ENCODE measurements at places on chromosomes 4 and X. TPM values are rescaled to one million over a fixed set of nuclear protein-coding genes. Genes with fewer than 3 reads are reported as not detected.

DNA sequence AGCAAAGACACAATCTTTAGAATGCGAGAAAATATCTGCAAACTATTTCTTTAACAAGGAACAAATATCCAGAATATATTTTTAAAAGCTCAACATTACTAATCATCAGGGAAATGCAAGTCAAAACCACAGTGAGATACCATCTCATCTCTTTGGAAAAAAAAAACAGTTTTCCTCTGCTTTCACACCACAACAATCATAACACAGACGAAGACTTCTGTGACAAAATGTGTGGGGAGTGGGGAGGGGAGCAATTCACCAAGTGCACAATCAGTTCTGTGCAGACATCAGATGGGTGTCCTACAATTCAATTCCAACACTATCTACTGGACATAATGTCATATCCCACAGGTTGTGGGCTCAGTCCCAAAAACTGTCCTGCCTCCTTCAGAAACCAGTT is 293.2 kb upstream of the SLC7A11 start:
- no peak for DNase-seq

DNA sequence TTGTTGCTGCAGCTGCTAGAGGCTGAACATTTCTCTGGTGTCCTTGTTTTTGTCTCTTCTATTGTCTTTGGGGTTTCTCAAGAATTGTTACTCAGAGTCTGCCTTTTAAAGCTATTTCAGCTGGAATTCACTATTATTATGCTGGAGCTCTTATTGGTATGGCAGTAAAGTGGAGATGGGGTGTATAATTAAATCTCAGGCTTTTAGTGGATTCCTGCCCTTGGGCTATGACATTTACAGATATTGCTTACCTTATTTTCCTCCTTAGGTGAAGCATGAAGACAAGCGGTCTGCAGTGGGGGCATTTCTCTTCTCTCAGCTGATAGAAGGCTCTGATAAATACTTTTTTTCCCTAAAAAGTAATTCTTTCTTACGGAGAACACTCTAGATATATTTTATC is 1656.6 kb upstream of the IGFBP7 start:
- no peak for DNase-seq

- no peak for DNase-seq
Observed at GRCh38 chrX:96994093-96994492, 110.4 kb downstream of the RPA4 start.

DNA sequence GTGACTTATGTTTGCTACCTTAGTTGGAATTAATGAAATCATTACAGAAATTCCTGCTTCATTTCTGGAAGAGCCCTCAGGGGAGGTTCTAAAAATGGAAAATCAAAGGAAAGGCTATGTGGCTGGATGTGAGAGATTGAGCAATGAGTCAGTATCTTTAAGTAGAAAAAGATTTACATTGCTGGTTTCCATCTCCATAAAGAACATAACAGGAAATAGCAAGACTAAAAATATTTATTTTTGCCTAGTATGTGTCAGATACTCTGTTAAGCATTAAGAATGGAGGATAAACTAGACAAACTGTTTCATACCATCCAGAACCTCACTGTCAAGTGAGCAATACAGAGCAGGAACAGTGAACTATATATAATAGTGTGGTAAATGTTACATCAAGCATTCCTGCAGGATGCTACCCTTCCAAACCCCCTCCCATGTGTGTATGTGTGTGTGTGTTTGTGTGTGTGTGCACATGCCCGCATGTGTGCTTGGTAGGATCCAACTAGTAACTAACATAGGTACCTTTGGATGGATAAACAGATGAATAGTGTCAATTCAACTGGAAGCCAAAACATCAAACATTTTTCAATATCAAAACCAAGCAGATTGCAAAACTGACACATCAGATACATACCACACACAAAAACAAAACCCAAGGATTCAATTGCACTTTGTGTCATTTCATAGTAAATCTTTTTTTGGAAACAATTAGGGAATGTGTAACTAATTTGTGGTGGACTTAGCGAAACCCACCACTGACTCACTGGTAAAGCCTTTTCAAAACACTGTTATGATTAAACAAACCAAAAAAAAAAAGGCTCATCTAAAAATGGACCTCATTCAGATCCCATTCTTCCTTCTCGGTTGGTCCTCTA is 223.4 kb downstream of the SHROOM3 start:
- no peak for DNase-seq

DNA sequence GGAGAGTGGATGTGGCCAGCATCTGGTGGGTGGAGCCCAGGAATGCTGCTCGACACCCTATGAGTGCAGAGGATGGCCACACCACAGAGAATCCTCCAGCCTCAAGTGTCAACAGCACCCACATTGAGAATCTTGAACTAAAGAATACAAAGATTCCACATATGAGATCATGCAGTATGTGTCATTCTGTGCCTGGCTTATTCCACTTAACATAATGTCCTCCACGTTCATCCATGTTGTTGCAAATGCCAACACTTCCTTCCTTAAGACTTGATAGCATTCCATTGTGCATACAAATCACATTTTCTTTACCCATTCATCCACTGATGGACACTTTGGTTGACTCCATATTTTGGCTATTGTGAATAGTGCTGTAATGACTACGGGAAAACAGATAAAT is 145.8 kb downstream of the PRKX start:
- no peak for DNase-seq

GRCh38 chr4:68245594-68245993 is at the start of gene TMPRSS11B:
Gene TMPRSS11B, minus strand, starts transcription at chr4:68245694. Its CDS starts 136 bp downstream, at chr4:68245558.
- DNase-seq, result no peak

GRCh38 chr4:142386449-142386848 is 459.7 kb downstream of the INPP4B start:
- no peak for DNase-seq

- no peak for DNase-seq
Observed at GRCh38 chr4:121464854-121465253, 84.0 kb upstream of the QRFPR start.

DNA sequence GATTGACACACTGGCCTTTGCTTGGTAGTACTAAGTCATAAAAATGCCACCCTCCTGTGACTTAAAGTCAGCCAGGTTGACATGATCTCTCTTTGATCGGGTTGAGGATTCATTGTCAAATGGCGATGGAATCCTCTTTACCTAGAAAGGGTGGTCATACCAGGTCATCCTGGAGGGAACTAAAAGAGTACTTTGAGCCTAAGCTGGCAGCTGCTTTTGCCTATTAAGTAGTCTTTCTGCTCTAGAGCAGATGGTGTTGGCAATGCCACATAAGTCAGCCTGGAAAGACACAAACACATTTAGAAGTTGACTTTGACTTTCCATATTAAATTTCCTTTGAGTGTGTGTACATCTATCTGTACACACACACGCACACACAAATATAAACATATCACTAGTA is 39.2 kb upstream of the C4orf54 start:
- no peak for DNase-seq

DNA sequence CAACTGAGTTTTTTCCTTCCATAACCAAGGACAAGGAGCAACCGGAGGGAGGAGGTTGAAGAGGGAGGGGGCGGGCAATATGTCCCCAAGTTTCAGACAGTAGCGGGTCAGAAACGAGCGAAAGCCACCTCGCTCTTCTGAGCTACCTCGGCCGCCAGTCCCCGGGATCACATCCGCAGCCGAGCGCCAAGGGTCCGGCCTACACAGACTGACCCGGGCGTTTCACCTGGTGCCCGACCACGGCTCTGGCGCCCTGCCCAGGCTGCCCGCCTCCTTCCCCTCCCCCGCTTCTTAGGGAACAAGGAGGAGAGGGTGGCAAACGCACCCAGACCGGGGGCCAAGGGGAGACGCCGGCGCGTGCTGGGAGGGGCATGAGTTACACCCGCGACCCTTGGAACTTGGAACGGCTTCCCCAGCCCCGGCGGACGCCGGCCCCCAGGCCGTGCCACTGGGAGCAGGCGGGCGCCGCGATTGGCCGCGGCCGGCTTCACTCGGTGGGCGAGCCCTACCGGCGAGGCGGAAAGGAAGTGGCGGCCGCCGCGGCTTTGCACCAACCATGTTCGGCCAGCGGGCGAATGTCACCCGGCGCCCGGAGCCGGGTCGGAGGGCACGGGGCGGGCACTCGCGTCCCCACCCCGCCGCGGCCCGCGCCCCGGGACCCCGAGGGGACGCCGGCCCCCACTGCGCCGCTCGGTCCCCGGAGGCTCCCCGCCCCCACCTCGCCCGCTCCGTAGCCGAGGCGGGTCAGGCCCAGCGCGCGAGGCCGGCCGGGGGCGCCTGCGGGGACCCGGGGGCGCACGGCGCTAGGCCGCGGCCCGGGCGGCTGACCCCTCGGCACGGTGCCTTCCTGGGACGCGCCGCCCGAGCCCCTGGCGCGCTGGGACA is 1.5 kb downstream of the IRF2 start:
- DNase-seq, result peak; percentile 84

GRCh38 chr4:6799091-6799490 is 16.6 kb downstream of the KIAA0232 start:
- no peak for DNase-seq

DNA sequence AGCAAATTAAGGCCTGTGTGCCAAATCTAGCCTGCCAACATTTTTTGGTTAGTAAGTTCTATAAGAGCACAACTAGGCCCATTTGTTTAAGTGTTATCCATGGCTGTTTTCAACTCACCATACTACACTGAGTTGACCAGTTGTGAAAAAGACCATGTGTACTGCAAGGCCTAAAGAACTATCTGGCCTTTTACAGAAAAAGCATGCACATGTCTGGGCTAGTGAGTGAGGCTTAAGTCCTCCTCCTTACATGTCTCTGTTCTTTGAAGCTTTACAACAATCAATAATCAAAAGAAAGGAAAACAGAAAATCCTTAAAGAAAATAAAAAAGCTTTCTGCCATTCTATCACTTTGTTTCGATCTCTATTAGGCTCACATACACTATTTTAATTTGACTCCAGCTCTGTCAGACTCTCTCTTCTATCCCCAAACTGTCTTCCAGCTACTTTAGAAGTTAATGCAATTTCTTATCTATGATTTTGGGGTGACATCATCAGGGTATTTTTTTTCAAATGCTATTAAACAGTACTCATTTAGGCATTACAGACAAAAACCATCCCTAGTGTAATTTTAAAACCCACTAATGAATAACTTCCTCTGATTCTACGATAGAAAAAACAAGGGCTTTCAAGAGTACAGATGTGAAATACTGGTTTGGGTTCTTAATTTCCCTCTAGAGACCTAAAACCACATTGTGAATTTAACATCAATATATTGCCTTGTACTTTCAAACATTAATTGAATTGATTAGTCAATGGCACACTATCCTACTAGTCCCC is 161.8 kb downstream of the MAB21L2 start:
- DNase-seq, result no peak

- DNase-seq, result no peak
Observed at GRCh38 chrX:104565791-104566680, at the start of gene IL1RAPL2. Gene IL1RAPL2, plus strand, starts transcription at chrX:104566199.

DNA sequence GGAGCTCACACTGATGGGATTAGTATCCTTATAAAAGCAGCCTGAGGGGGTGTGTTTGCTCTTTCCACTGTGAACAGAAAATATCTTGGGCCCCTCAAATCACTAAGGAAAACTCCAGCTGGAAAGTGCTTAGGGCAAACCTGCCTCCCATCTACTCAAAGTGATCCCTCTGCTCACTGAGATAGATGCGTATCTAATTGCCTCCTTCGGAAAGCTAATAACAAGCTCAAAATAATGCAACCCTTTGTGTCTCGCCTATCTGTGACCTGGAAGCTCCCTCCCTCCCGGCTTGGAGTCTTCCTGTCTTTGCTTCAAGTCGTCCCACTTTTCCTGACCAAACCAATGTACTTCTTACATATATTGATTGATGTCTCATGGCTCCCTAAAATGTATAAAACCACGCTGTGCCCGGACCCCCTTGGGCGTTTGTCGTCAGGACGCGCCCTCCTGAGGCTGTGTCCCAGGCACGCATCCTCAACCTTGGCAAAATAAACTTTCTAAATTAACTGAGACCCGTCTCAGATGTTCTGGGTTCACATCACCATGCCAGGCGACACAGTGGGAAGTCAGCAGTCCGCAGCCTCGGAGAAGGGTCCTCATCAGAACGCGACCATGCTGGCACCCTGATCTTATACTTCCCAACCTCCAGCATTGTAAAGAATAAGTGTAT is 34.1 kb upstream of the SORCS2 start:
- DNase-seq, result peak; percentile 15

GRCh38 chr4:111992351-111993168 is 152.7 kb upstream of the FAM241A start:
- no peak for DNase-seq

DNA sequence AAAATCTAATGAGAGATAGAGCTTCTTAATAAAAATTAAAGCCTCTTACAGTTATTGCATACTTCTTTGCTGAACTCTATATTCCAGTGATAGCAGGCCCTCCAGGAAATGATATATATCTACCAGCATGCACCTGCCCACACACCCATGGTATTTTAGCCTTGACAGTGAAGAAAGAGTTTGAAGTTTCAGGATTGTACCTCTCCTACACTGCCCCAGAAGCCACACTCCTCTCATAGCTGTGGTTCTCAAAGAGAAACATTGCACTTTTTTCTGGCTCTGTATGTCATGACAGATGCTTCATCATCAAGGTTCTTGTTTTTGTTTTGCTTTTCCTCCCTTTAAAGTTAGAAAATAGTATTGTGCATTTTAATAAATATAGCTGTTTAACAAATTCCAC is 34.0 kb downstream of the INPP4B start:
- no peak for DNase-seq

DNA sequence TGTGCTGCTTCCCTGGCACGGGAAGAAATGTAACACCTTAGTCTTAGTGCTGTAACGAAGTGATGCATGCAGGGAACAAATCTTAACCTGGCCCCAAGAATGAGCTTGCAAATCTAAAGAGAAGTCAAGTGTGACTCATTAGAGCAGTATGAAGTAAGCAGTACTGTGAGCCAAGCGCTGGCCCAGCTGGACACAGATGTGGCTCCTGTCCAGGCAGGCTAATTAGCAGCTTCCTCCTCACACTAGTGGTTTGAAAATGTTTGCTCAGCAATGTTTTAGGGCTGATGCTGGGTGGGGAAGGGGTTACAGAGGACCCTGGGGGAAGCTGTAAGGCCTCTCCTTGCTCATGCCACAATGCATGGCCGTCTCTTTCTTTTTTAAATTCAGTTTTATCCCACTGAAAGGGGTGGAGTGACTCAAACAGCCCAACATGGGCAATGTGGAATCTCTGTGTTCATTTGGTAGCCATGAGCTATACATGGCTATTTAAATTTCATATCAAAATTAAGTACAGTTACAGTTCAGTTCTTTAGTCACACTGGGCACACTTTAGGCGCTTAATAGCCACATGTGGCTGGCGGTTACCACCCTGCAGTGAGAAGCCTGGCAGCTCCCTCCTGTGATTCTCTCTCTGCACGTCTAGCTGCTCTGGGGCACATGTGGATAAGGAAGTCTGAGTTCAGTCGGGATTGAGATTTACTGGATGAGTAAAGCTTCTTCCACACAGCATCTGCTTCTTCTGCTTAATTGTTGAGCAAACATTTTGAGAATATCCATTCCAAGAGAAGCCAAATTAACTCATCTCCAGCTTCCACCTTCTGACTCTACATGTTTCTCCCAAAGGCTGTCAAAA is 48.8 kb downstream of the MAP7D2 start:
- DNase-seq, result peak; percentile 86

The SPANXA1 gene
- total RNA-seq, result not detected

The CXCL11 gene
- total RNA-seq, result 0.57 TPM

The PDE6B gene
- 4.6 TPM for total RNA-seq

The BCORL1 gene
- 7.6 TPM for total RNA-seq

Data from ovary (tissue), 10 donors.